Nephron progenitor cell (in vitro differentiated cells): ENCODE measurements at places on chromosomes 6 and 20.

- no peak for DNase-seq
Measured at GRCh38 chr6:131551902-131552301, 21.1 kb upstream of the ARG1 start.

DNA sequence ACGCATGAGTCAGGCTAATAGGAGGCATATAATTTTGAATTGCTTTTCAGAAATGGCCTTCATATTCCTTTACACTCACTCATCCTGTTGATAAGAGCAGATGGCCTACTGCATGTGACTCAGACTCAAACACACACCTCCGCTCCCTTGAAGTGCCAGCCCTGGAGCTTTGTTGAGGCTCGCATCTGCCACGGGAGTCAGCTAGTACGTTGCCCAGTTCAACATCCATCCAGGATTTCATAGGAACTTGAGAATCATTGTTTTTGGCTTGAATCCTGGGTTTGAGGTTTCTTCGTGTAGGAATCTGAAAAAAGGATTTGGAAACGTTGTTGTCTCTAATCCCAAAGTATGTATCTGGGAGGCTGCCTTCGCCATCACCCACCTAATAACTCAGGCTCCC is 87.4 kb upstream of the JAG1 start:
- DNase-seq: no peak

- no peak for DNase-seq
Measured at GRCh38 chr20:14888134-14888533, 550.7 kb upstream of the FLRT3 start.

- DNase-seq: peak; percentile 13
Measured at GRCh38 chr6:100913400-100914276, 32.5 kb upstream of the ASCC3 start.

DNA sequence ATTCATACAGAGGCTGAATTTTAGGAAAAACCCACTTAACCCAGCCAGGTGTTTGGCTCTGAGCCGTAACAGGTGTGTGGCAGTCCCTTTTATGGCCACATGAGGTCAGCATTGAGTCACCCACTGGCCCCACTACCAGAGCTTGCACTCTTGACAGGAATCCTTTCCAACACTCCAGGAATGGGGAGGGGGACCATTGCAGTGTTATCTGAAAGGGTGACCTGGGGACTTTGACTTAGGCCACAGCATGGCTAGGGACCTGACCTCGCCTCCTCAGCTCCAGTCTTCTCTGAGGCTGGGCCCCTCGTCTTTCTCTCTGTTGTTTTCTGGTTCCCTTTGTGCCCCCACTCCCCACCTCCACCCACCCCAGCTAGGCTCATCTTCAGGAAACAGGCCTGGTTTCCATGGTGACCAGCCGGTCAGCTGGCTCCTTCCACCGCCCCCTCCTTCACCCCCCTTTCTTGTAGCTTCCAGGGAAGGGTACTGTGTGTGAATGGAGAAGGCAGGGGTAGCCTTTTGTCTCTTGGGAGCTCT is 2.1 kb upstream of the TMEM151B start:
- DNase-seq: peak; percentile 75

DNA sequence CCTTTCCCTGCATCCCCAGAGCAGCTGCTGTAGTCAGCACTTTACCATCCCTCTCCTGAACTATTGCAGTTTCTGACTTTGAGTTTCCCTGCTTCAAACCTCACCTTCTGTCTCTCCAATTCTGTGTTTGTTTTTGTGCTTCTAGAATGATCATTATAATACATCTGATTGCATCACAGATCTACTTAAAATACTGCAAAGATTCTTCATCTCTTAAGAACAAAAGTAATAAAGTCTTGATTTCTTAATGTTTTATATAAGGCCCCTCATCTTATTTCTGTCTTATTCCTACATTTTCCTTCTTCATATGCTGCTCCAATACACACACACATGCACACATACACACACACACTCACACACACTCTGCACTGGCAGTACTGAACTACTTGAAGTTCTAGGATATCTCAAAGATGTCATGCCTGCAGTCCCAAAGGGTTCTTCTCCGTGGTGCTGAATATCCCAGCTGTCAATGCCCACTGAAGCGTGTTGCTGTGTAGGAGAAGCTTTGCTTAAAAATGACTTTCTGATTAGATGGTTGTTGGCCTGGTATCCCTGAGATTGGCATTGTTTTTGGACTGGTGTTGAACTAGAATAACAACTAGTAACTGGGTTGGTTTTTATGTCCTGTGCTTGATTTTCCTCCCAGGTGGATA is 97.2 kb downstream of the MAP3K4 start:
- DNase-seq: peak; percentile 12

DNA sequence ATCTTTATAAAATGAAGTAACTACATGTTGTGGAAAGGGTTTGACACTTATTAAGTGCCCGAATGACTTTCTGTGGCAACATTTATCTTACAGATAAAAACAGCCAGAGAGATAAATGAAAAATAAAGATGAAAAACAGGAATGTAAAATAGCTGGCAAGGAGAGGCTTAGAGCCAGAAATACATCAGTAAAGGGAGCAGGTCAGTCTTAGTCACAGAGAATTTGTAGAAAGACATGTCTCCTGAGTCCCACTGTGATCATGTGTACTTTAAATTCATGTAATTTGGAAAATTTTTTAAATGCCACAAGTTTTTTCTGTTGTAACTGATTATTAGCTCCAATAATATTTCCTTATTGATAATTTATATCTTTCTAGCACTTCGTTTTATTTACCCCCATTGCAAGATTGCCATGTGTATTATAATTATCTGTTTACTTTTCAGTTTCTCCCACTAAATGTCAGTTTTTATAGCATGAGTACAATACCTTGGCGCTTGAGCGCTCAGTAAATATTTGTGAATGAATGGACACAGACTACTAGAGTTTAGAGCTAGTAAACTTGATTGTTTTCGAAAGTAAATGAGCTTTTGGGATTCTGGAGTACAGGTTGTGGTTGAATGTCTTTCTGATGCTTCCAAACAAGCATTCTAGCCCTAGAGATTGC is 15.2 kb downstream of the TAB2 start:
- DNase-seq: no peak

DNA sequence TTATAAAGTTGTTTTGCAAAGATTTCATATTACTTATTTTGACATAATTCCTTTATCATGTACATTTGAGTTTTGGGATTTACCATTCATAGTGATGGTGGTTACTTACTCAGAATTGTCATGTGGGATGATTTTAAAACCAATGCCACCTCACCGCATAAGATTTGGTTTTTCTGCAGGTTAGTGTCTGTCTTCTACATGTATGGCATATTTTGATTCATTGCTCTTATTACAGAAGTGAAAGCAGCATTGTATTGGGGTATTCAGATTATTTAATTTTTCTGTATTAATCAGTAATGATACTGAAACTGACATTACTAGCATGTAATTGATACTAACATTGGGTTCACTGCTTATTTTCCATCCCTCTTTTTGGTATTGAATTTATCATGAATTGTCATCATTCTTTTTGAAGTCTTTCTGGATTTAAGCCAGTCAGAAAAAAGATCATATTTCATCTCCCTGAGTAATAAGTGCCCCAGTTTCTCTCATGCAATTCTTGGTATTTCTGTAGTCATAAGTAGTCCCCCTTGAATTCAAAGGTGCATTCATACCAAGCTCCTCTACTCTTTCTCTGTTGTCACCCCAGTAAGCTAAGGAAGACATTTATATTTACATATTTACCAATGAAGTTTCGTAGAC is 176.6 kb downstream of the BCKDHB start:
- no peak for DNase-seq

DNA sequence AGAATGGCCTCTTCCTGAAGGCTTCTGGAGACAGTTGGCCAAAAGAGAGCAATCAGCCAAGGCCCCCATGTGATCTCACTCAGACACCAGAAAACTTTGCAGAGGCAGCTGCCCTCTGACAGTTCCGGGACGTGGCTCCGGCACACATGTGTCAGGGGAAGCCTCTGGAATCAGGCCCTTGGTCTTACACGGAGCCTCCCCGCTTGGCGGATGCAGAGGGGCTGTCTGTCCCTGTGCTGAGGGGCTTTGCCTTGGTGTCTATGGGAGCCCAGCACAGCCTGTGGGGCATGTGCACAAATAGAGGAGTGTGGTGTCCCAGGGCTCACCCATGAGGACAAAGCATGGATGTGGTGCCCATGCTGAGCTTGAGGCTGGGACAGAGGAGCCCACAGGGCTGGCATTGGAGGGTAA is 13.8 kb downstream of the SIGLEC1 start:
- DNase-seq: no peak

DNA sequence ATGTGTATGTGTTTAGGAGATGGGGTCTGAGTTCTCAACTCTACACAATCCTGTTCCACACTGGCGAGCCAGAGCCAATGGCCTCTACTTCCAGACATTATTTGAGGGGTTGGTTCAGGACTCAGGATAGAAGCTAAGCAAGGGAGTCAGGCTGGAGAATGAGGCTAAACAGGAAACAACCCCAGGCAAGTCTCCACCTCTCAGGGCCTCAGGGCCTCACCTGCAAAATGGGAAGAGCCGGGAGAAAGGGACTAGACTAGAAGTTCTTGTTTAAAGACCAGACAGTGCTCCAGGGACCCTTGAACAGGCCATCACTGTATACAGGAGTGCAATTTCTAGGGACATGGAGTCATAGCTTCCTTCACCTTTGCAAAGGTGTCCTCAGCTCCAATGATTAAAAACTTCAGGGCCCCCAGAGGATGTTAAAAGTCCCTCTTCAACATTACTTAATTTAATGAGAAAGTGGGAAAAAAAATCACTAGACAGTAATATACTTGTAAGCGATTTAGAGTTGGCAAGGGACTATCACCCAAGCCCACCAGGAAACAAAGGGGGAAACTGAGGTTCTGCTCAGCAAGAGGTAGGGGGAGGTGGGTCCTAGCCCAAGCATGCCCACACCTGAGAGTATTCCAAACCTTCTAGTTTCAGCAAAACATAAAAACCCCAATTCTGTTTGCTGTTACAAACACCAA is 41.7 kb downstream of the ZMYND8 start:
- no peak for DNase-seq

- no peak for DNase-seq
Measured at GRCh38 chr6:54718541-54719023, 128.0 kb upstream of the FAM83B start.

DNA sequence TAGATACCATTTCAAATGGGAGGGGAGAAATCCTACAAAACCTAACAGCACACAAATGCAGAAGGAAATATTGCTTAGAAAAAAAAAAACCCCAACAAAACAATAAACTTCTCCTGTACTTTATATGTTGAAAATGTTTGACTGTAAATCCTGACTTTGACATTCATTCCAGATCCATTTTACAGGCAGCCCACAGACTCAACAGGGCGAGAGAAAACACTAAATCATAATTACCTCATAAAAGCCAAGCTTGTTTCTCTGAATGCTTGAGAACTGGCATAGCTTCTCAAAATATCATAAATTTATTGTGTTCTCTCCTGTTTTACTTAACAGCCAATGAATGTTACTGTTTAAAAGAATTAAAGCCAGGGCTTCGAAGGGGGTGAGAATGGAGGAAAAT is 273.2 kb downstream of the CD83 start:
- DNase-seq: no peak

DNA sequence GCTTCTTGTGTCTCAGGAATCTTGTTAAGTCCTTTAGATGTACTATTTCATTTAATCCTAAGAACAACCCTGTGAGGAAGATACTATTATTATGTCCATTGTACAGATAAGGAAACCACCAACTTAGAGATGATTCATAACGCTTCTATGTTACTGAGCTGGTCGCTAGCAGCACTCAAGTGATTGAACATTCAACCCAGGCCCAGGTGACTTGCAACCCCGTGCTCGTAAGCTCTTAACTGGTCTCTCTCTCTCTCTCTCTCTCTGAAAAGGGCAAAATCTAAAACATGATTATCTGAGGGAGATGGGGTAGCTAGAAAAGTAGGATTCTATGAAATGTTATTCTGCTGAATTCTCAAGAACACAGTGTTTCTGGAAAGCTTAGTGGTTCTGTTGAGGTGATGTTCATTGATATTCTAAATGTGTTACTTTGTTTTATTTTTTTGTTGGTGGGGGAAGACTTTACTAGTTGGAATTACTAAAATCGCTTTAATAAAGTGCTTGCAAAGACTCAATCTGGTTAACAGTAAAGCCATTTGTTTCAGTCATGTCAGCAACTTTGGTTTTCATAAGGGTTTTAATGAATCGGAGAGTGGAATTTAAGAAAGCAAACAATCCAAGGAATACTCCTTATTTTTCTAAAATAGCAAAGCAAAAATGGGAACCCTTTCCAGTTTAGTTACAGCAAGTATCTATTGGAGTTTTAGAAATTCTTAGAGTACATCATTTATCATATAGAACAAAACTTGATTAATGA is 265.0 kb upstream of the TAB2 start:
- DNase-seq: no peak

- DNase-seq: no peak
Measured at GRCh38 chr20:24523661-24524060, 54.2 kb downstream of the SYNDIG1 start.

DNA sequence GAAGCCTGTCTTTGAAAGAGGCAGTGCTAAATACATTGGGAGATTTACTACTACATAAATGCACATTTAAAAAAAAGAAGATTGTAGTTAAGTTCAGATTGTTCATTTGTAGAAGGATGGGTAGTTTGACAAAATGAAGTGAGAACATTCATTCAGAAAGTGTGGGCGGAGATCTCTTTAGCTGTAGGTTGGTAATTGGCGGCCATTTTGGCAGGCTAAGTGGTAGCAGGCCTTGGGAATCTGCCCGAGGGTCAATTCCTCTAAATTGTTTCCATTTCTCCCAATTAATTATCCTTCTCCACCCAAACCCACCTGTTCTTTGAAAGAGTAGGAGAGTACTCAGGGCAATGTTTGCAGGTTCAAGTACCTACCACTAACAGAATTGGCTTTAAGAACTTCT is 17.9 kb downstream of the SOX4 start:
- no peak for DNase-seq

- DNase-seq: no peak
Measured at GRCh38 chr6:21003780-21004541, 469.7 kb downstream of the CDKAL1 start.

DNA sequence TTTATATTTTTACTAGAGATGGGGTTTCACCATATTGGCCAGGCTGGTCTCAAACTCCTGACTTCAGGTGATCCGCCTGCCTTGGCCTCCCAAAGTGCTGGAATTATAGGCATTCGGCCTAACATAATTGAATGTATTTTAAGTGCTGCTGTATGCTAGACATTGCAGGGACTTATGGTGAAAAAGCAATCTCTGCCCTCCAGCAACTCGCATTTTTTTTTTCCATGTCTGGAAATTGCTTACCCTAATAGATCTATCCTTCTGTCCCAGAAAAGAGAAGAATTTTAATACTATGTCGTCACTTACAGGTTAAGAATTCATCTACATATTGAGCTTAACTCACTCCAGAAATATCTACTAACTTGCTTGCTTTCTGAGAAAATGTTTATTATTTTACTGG is 10.4 kb downstream of the ITCH start:
- DNase-seq: no peak
